Neural progenitor cell (in vitro differentiated cells): ENCODE measurements at places on chromosomes 12 and 14. TPM values are rescaled to one million over a fixed set of nuclear protein-coding genes. Genes with fewer than 3 reads are reported as not detected.

- H3K36me3 ChIP-seq = no peaks in the 10 kb centered on the region
- H3K4me3 ChIP-seq = no peak overlapping the region
- H3K27ac ChIP-seq = no peak overlapping the region
- H3K4me1 ChIP-seq = peaks cover 4% of the 10 kb centered on the region
Measured at GRCh38 chr12:121060149-121061001, 21.3 kb upstream of the OASL start.

PZP gene
- not detected in 2 replicates for total RNA-seq

DNA sequence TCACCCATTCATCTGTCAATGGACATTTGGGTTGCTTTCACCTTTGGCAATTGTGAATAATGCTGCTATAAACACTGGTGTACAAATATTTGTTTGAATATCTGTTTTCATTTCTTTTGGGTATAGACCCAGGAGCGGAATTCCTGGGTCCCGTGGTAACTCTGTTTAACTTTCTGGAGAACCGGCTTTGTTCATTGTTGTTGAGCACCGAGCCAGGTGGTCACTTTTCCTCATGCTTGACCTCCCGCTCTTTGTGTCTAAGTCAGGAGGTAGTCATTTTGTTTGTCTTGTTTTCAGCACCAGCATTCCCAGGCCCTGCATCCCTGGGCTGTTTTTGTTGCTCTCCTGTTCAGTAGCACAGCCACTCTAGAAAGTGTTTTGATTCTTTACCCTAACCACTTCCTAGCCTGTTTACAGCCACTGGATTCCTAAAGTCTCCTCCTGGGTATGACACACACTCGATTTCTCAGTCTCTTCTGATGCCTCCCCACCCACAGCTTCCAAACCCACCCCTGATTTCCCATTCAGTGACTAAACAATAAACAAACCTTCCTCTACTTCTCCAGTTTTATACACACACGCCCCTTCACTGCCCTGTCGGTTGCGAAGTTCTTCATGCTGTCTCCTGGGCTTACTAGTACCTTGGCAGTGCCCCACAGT, 37.9 kb downstream of the B4GALNT3 start:
- no peaks in the 10 kb centered on the region for H3K36me3 ChIP-seq
- peak overlapping the region; percentile 94 for H3K27ac ChIP-seq
- no peaks in the 10 kb centered on the region for H3K27me3 ChIP-seq
- no peak overlapping the region for H3K4me3 ChIP-seq

DNA sequence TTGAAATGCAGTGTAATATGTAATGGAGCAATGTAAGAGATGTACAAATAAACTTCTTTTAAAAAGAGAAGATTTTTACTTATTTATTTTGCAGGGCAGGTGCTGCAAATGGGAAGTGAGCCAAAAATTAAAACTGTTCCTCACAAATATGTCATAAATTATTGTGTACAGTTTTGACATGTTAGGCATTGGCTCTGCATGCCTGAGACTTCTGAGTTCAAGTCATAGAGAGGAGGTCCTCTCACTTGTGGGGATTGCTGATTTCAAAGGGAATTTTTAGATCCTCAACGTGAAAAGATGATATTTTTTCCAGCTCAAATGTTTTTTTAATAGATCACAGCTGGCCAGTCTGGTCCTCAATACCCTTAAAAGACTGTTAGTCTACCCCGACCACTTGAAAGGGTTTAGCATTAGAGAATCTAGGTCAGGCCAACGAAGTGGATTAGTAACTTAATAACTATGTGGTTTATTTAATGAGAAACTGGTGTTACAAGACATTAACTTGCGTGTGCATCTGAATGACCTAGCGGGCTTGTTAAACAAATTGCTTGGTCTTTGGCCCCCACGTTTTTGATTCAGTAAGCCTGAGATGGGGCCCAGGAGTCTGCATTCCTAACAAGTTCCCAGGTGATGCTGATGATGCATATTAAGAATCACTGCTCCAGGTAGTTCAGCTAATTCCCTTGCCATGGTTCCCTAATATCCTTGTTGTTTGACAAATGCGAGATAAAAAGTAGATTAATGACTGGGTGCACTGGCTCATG, 30.9 kb upstream of the WDR89 start:
- no peak overlapping the region for H3K27ac ChIP-seq
- no peak for DNase-seq
- H3K27me3 ChIP-seq = no peaks in the 10 kb centered on the region
- H3K4me3 ChIP-seq = no peak overlapping the region
- no peaks in the 10 kb centered on the region for H3K36me3 ChIP-seq
- H3K4me1 ChIP-seq = no peaks in the 10 kb centered on the region

DNA sequence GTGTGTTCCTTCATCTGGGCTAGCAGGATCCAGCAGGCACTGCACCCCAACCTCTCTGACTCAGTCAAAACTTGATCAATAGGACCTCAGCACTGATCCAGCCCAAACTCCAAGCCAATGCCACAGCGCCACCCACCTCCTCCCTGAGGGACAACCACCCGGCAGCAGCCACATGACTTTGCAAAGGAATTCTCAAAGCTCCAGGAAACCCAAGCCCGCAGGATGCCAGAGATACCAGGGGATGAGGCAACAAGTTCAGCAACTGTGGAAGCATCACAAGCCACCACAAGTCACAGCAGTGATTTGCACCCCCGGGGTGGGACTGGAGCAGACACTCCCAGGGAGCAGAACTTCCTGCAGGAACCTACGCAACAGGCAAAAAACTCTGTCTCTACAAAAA, 37.3 kb downstream of the ACTN1 start:
- H3K36me3 ChIP-seq = no peaks in the 10 kb centered on the region
- peaks cover 29% of the 10 kb centered on the region for H3K4me1 ChIP-seq
- H3K27me3 ChIP-seq = no peaks in the 10 kb centered on the region
- DNase-seq = peak; percentile 68

GLIPR1L1 gene
- total RNA-seq = not detected in 2 replicates

PDE3A gene
- total RNA-seq = 0.22 and 0.47 TPM in 2 replicates

- no peak overlapping the region for H3K27ac ChIP-seq
- peak; percentile 0 for DNase-seq
- H3K27me3 ChIP-seq = peaks cover 10% of the 10 kb centered on the region
- H3K4me1 ChIP-seq = no peaks in the 10 kb centered on the region
- peak overlapping the region; percentile 64 for H3K4me3 ChIP-seq
- H3K36me3 ChIP-seq = no peaks in the 10 kb centered on the region
Measured at GRCh38 chr14:49868720-49869114, 16.1 kb upstream of the NEMF start.

- H3K4me1 ChIP-seq = no peaks in the 10 kb centered on the region
- no peaks in the 10 kb centered on the region for H3K36me3 ChIP-seq
- no peak for DNase-seq
- no peaks in the 10 kb centered on the region for H3K27me3 ChIP-seq
- H3K4me3 ChIP-seq = no peak overlapping the region
Measured at GRCh38 chr14:26577711-26578110, 20.1 kb downstream of the NOVA1 start.

- no peak overlapping the region for H3K27ac ChIP-seq
- H3K27me3 ChIP-seq = no peaks in the 10 kb centered on the region
- no peaks in the 10 kb centered on the region for H3K36me3 ChIP-seq
- H3K4me3 ChIP-seq = no peak overlapping the region
- DNase-seq = no peak
Measured at GRCh38 chr14:31745741-31746140, 184.5 kb downstream of the NUBPL start.

FITM1 gene
- 0.77 and 1.2 TPM in 2 replicates for total RNA-seq

- no peak overlapping the region for H3K4me3 ChIP-seq
- H3K27ac ChIP-seq = no peak overlapping the region
- H3K27me3 ChIP-seq = no peaks in the 10 kb centered on the region
- no peaks in the 10 kb centered on the region for H3K36me3 ChIP-seq
- peaks cover 23% of the 10 kb centered on the region for H3K4me1 ChIP-seq
- peak; percentile 8 for DNase-seq
Measured at GRCh38 chr12:39505023-39505422, 62.1 kb upstream of the KIF21A start.

PPP1CC gene
- 408 and 629 TPM in 2 replicates for total RNA-seq

DNA sequence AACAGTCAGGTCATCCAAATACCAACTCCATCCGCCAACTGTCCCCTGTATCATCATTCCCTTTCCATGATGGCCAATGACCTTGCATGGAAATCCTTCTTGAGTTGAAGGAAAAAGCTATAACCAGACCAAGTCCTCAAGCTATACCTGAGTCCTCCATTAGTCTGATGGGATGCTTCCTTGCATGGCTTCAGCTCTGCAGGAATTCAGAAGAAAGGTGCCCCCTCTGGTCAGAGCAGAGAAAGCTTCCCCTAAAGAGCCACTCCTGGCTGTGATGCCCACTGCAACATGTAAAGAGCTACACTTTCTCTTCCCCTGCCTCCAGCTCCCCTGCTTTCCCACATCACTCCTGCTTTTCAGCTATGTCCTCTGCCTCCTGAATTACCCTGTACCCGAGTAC, 43.1 kb upstream of the FKBP4 start:
- H3K27ac ChIP-seq = no peak overlapping the region
- peaks cover 36% of the 10 kb centered on the region for H3K27me3 ChIP-seq
- H3K36me3 ChIP-seq = no peaks in the 10 kb centered on the region
- peaks cover 23% of the 10 kb centered on the region for H3K4me1 ChIP-seq
- no peak overlapping the region for H3K4me3 ChIP-seq

DNA sequence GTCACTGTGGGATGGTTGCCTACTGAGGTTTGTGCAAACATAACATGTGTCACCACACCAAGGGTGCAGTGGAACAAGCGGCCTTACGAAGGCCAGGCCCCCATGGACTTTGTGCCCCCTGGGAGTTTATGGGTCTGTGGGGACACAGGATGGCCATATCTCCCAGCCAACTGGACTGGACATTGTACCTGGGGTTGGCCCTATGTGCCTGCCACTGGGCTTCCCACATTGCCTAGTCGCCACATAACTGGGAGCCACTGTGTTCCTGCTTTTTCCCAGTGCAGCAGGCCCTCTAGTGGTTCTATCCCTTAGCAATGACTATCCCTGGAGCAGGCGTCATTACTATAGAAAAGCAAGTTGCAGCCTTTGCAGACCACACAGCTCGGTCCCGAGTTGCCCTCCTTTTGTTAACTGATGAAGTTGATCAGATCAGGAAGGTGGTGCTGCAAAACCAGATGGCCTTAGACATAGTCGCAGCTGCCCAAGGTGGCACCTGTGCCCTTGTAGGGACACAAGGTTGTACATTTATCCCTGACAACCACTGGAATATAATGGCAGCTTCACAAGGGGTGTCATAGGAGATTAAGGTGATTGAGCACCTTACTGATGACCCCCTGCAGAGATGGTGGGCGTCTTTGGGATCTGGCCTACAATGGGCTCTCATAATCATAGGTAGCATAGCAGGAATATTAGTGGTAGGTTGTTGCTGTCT, 15.2 kb upstream of the RNASE12 start:
- peak; percentile 78 for DNase-seq
- no peaks in the 10 kb centered on the region for H3K36me3 ChIP-seq
- H3K4me1 ChIP-seq = no peaks in the 10 kb centered on the region
- H3K4me3 ChIP-seq = no peak overlapping the region
- no peak overlapping the region for H3K27ac ChIP-seq
- peaks cover 12% of the 10 kb centered on the region for H3K27me3 ChIP-seq

DNA sequence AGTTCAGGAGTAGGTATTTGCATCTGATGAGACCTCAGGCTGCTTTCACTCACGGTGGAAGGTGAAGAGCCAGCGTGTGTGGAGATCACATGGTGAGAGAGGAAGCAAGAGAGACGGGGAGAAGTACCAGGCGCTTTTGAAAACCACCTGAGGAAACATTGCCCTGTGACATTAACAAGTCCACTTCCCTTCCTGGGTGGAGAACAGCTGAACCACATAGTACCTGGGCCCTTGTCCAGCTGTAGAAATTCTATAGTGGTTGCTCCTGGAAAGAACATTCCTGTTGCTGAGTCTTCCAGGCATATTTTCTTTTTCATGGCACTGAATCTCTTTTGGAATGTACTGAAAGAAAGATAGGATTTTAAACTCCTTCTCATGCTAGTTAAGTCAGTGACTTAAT, 87.3 kb upstream of the RIN3 start:
- H3K36me3 ChIP-seq = no peaks in the 10 kb centered on the region
- H3K4me3 ChIP-seq = no peak overlapping the region
- DNase-seq = no peak
- no peaks in the 10 kb centered on the region for H3K4me1 ChIP-seq
- no peak overlapping the region for H3K27ac ChIP-seq

HOMEZ gene
- total RNA-seq = 21.0 and 22.7 TPM in 2 replicates

POTEG gene
- not detected in 2 replicates for total RNA-seq

MSI1 gene
- total RNA-seq = 40.2 and 48.6 TPM in 2 replicates

GRCh38 chr14:32203928-32204357, 874 bp upstream of the RNU6-8 start:
- H3K27ac ChIP-seq = no peak overlapping the region
- DNase-seq = peak; percentile 28
- peaks cover 18% of the 10 kb centered on the region for H3K27me3 ChIP-seq
- H3K36me3 ChIP-seq = no peaks in the 10 kb centered on the region
- H3K4me1 ChIP-seq = peaks cover 5% of the 10 kb centered on the region
- peak overlapping the region; percentile 75 for H3K4me3 ChIP-seq

DNA sequence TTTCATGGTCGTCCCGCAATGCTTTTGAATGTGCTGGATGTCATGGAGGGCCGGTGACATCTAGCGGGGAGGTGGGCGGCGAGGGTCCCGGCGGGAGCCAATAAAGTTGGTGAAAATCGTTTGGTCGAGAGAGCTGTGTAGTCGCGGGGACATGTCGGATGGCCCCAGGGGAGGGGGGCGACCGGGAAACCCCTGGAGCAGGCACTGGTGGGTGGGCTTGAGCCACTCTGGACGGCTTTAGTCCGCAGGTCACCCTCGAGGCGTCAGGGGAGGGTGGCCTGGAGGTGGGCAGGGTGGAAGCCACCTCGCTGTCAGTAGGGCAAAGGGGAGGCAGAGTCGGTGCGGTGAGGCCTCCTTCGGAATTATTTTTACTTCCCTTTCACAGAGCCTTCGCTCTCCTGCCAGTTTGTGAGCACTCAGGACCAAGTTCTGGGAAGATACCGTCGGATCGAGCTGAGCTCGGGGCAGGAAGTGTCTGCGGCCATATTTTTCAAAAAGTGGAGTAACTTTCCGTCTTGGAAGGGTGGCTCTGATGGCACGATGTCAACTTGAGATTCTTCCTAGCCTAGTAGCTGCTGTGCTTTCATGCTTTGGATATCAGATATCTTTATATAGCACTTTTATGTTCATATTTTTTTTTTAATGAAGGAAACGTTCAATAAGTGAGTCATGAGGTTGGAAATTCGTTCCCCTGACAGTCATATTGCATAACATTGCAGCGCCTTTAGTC, 28.2 kb downstream of the WBP11 start:
- no peak overlapping the region for H3K27ac ChIP-seq
- peaks cover 18% of the 10 kb centered on the region for H3K4me1 ChIP-seq
- H3K36me3 ChIP-seq = no peaks in the 10 kb centered on the region
- peaks cover 9% of the 10 kb centered on the region for H3K27me3 ChIP-seq
- peak overlapping the region; percentile 88 for H3K4me3 ChIP-seq

GRCh38 chr12:57837864-57838562, 8.5 kb downstream of the CTDSP2 start:
- peak; percentile 61 for DNase-seq
- H3K36me3 ChIP-seq = no peaks in the 10 kb centered on the region
- H3K27ac ChIP-seq = peak overlapping the region; percentile 84
- H3K4me3 ChIP-seq = peak overlapping the region; percentile 27
- no peaks in the 10 kb centered on the region for H3K27me3 ChIP-seq

- H3K27ac ChIP-seq = no peak overlapping the region
- H3K27me3 ChIP-seq = no peaks in the 10 kb centered on the region
- DNase-seq = peak; percentile 35
- no peaks in the 10 kb centered on the region for H3K4me1 ChIP-seq
- peaks cover 7% of the 10 kb centered on the region for H3K36me3 ChIP-seq
Measured at GRCh38 chr12:116015525-116015924, 262.0 kb downstream of the MED13L start.
